A549 treated with CORT108297 at 1 μM for 4 hours (cell line): ENCODE measurements at places on chromosomes 16 and 17. TPM values are rescaled to one million over a fixed set of nuclear protein-coding genes. Genes with fewer than 3 reads are reported as not detected.

COG7 gene
- 14.6 to 19.6 TPM (median 17.6 TPM) in 5 replicates for total RNA-seq

CCL1 gene
- total RNA-seq: not detected in 5 replicates

FOXN1 gene
- total RNA-seq: 0.02 to 0.06 TPM (median 0.04 TPM) in 4 of 5 replicates, not detected in the other

TBC1D3G gene
- total RNA-seq: not detected in 5 replicates

ENPP7 gene
- total RNA-seq: not detected in 5 replicates

KRT33A gene
- total RNA-seq: not detected in 5 replicates

RAB40C gene
- total RNA-seq: 13.6 to 21.0 TPM (median 19.8 TPM) in 5 replicates

OR4D1 gene
- 0.02 TPM in 1 of 5 replicates, not detected in the others for total RNA-seq

NPIPB5 gene
- 23.2 to 30.5 TPM (median 26.7 TPM) in 5 replicates for total RNA-seq

MT1F gene
- total RNA-seq: 11.8 to 21.5 TPM (median 13.0 TPM) in 5 replicates

KIAA0753 gene
- total RNA-seq: 18.9 to 20.5 TPM (median 19.5 TPM) in 5 replicates

PER1 gene
- total RNA-seq: 19.4 to 22.8 TPM (median 21.1 TPM) in 5 replicates

OTOP2 gene
- 0.05 to 0.08 TPM (median 0.05 TPM) in 4 of 5 replicates, not detected in the other for total RNA-seq

TLCD1 gene
- total RNA-seq: 31.9 to 55.5 TPM (median 50.7 TPM) in 5 replicates

IRF8 gene
- 0.20 to 0.54 TPM (median 0.38 TPM) in 5 replicates for total RNA-seq

GFER gene
- 21.3 to 45.6 TPM (median 42.0 TPM) in 5 replicates for total RNA-seq

CYGB gene
- 0.91 to 1.8 TPM (median 1.1 TPM) in 5 replicates for total RNA-seq

DHX8 gene
- 39.7 to 42.9 TPM (median 41.5 TPM) in 5 replicates for total RNA-seq

ELMO3 gene
- 0.93 to 1.7 TPM (median 1.3 TPM) in 5 replicates for total RNA-seq

PRKCA gene
- total RNA-seq: 30.8 to 47.1 TPM (median 39.5 TPM) in 5 replicates

VTN gene
- 16.9 to 24.9 TPM (median 20.6 TPM) in 5 replicates for total RNA-seq

CD300LB gene
- 0.03 to 0.14 TPM (median 0.09 TPM) in 4 of 5 replicates, not detected in the other for total RNA-seq

TMIGD1 gene
- not detected in 5 replicates for total RNA-seq

C17orf100 gene
- 2.4 to 3.3 TPM (median 3.0 TPM) in 5 replicates for total RNA-seq

PLCG2 gene
- 3.2 to 5.1 TPM (median 3.9 TPM) in 5 replicates for total RNA-seq

ESRP2 gene
- 0.09 to 0.14 TPM (median 0.14 TPM) in 3 of 5 replicates, not detected in the others for total RNA-seq

LITAFD gene
- not detected in 5 replicates for total RNA-seq

SLFN5 gene
- total RNA-seq: 2.1 to 3.2 TPM (median 2.7 TPM) in 5 replicates

TEFM gene
- total RNA-seq: 18.0 to 32.4 TPM (median 19.7 TPM) in 5 replicates

CDH15 gene
- 0.07 to 0.11 TPM (median 0.08 TPM) in 4 of 5 replicates, not detected in the other for total RNA-seq

UMOD gene
- not detected in 5 replicates for total RNA-seq

SDK2 gene
- 0.38 to 0.54 TPM (median 0.50 TPM) in 5 replicates for total RNA-seq
